Fibroblast of pulmonary artery (primary cell): ENCODE measurements at places on chromosomes 5 and 9.

DNA sequence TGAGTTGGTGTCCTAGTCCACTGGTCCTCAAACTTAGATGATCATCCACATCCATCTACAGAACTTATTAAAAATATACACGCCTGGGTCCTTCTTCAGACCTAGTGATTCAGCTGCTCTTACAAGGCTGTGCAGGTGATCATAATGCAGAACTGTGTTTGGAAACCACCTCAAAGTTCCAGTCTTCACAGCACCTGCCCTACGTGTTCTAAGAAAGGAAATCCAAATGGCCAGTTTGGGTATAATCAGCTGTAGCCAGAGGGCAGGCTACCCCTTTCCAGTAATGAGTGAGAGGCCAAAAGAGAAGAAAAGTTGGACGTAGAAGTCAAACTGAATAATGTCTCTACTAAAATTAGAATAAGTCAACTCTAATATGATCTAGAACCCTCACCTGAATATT, 15.4 kb downstream of the REEP5 start:
- DNase-seq = no peak

- no peak for DNase-seq
These were observed 22.8 kb upstream of the ARAP3 start for GRCh38 chr5:141704782-141705297.

DNA sequence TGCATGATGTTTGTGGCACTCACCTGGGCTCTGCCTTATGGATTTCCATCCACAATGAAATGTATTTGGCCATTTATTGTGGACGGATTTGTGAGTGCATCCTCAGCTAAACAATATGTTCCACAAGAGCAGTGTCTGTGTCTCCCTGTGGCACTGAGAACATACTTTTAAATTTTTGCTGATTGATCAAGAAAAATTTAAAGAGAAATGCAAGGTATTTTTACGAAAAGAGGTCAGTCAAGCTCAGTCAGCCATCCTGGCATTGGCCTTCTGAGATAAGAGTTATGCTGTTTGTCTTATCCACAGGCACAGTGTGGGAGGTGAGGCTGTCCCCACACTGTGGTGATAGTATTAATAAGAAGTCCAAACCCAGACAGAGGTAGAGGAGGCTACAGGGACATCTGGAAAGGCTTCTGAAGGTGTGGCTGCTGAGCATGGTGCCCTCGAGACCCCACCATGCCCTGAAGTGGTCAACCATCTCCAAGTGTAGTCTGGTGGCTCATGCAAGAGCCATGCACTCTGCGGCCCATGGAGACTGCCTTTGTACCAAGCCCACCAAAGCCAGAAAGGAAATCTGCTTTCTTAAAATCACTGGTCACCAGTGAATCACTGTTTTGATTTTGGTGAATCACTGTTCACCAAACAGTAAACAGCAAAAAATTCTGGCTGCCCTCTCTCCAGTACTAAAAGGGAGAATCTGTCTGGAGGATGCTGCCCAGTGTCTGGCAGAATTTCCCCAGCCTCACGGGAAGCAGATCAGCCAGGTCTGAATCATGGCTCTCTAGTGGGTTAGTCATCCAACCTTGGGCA, 28.8 kb downstream of the SPOCK1 start:
- DNase-seq = peak; percentile 95

DNA sequence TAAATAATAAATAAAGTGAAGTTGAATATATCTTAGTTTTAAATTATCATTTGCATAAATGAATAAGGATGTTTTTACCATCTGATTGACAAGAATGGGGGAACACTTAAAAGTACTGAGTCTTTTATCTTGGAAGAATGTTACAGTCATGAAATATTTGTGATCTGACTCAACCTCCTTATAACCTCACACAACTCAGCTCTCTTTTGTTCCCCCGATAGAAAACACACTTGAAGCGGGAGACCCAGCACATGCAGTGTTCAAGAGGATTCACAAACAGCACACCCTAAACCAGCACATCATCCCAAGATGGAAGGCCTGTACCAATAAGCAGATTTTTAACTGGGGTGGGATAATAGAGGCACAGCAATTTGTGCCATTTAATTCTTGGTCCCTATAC, 15.5 kb downstream of the BAAT start:
- DNase-seq = peak; percentile 51

DNA sequence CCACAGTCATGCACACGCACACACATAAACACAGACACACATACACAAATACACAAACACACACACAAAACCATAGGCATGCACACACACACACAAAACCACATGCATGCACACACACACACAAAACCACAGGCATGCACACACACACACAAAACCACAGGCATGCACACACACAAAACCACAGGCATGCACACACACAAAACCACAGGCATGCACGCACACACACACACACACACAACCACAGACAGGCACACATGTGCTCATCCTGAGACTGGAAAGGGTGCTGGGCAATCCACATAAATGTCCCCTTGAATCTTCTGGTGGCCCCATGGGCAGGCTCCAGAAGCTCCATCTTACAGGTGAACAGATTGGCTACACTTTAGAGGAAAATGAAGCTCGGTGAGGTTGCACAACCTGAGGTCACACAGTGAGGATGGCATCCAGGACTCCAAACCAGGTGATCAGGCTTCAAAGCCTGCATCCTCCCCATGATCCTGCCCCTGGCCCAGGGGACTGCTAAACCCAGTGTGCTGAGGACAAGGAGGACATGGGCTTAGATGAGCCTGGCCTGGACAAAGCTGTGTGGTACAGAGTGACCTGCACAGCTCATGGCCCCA, 144.8 kb downstream of the GADD45G start:
- DNase-seq = no peak

- no peak for DNase-seq
These were observed 385.1 kb downstream of the DTWD2 start for GRCh38 chr5:118603278-118603677.

- DNase-seq = no peak
These were observed 40.7 kb downstream of the SYK start for GRCh38 chr9:90842176-90842777.

- no peak for DNase-seq
These were observed 163.4 kb downstream of the ICE1 start for GRCh38 chr5:5585751-5586341.

GRCh38 chr9:101495810-101496209, 37.8 kb upstream of the RNF20 start:
- peak; percentile 17 for DNase-seq

DNA sequence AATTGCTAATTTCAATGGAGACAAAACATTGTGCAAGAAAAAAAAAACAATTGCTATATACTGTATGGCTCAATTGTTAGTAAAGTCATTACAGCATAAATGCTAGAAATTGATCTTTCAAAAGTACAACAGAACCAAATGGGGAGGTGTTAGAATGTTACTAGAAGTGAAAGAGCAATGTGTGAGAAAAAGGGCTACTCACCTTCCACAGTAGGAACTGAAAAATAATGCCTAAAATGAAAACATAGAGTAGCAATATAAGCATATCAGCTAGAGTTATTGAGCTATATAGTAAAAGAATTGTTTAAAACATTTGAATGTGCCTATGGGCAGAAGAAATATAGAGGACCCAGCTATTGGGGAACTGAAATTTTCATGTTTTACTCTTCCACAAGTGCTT, 10.9 kb upstream of the RXFP3 start:
- no peak for DNase-seq

DNA sequence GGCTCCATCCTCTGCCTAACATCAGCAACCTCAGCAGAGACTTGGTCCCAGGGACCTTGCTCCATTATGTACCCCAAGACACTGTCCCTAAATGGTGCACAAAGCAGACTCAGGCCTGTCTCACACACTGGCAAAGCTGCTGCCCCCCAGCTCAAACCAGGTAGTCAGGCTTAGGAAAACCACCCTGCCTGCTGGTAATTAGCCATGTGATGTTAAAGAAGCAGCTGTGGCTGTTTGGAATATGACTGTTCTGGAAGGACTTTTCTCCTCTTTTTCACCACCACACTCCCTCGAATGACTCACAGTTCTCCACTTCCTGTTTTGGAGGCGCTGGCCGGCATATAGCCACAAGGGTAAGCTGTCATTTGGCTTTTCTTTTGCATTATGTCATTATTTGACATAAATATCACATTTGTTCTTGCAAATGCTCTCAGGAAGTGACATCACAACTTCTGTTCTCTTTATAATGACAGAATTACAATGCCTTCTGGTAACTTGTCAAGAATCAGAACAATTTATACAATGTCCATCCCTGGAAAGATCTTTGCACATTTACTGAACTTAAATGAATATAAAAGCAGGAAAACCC, 113.9 kb downstream of the SUSD1 start:
- DNase-seq = peak; percentile 99

- DNase-seq = no peak
These were observed 85.7 kb downstream of the TNC start for GRCh38 chr9:115032296-115032695.

DNA sequence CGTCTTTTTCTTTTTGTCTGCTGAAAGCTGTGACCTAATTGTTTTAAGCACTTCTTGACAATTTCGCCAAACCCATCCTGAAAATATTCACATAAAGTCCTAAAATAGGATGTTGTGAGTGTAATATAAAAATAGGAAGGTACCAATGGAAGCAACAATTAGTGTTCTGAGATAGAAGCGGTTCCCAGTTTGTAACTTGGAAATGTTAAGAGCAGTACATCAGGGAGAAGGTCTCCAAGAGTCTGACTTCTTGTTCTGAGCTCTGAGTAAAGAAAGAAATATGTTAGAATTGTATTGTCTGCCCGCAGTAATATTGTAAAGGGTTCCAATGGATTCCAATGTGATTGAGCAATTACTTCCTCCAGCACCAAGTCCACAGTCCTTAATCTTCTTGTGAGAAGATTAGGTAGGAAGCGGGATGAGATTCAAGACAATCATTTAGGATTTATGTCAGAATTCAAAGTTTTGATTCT, 3.9 kb downstream of the VCAN start:
- peak; percentile 94 for DNase-seq

GRCh38 chr5:136201870-136202269, 8.9 kb upstream of the SMIM32 start:
- DNase-seq = no peak

DNA sequence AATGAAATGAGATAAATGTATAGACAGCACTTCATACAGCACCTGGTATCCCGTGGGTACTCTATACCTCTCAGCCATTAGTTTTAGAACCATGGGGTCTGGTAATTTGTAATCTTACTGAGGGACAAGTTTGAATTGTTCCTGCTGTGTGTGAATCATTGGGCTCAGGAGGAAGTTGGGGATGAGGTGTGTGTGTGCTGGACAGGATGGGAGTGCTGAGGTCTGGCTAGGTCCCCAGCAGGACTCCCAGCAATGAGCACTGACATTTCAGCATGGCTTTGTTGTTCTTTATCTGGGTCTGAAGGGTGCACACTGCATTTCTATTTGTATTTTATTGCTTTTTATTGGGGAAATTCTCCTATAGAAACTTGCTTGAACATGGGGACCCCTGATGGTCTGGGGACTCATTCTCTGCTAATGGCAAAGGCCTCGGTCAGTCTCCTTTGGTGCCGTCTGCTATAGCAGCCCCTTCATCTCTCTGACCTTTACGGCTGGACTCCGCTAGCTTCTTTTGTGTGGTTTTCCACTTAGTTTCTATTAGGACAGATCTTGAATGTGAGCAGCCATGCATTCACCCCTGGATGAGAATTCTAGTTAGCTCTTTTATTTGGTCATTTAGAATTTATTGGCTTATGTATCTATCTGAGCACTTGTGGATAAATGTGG, 98.1 kb downstream of the SREK1 start:
- DNase-seq = peak; percentile 26

- DNase-seq = peak; percentile 22
These were observed 49.5 kb upstream of the SUSD1 start for GRCh38 chr9:112224401-112225289.

DNA sequence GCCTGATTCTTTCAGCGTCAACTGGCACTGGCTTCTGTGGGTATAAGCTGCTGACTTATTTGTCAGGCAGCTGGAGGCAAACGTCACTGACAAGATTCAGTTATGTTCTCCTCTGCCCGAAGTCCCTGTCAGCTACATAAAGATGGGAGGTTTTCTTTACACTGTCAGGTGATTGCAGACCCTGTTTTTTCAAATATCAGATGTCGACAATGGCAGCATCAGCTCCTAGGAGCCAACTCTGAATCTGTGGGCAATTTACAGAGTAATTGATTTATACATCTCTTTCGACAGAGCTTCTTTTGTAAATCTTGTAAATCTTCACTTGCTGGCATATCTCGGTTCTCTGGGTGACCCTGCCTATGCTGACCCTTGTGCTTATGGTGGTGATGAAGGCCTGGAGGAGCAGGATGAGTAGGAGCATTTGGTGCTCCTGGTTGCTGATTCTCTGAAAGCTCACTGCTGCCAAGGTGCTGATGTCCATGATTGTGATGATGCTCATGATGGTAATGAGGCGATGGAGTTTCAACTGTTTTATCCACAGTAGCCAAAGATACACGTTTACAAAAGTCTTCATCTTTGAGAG, 10.9 kb downstream of the SELENOP start:
- no peak for DNase-seq

- DNase-seq = no peak
These were observed 17.9 kb upstream of the TRIO start for GRCh38 chr5:14125262-14125661.

- peak; percentile 53 for DNase-seq
These were observed 428.2 kb downstream of the ENC1 start for GRCh38 chr5:74212336-74212735.

DNA sequence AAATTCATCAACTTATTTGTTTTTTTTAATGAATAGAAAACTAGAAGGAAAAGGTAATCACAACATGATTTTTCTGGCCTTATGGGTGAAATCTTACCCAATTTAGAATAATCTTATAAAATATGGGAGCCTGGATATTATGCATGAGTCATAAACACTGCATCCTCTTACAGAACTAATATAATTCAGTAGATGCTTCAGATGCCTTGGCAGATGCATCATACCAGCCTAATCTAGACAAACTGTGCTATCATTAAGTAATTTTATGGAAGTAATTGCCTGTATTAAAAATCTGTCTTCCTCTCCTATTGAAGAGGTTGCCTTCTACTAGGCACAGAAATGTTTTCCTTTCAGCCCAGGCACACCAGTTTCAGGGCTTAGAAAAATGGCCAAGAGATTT, 2384.6 kb upstream of the WWC1 start:
- no peak for DNase-seq

DNA sequence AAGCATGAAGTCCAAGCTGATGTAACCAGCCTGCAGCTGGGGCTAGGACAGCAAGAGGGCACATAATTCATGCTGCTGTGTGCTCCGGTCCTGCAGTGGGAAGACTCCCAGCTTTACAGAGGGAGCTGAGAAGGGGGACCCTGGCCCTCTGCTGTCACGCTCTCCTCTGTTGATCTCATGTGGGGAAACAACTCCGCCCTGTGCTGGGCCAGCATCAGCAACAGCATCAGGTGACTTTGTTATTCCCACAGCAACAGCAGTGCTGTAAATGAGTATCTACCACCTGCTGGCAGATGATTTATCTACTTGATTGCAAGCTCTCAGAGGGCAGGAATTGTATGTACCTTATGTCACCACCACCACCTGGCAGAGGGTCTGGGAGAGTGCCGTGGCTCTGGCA, 176.2 kb downstream of the COL23A1 start:
- DNase-seq = no peak
